ENCODE measurements at places on chromosomes 16 and 17.

- no peak for DNase-seq
Observed at GRCh38 chr16:1572673-1573072, 39.2 kb downstream of the IFT140 start.

GRCh38 chr17:70317421-70317820, 148.1 kb downstream of the KCNJ2 start:
- DNase-seq = no peak

DNA sequence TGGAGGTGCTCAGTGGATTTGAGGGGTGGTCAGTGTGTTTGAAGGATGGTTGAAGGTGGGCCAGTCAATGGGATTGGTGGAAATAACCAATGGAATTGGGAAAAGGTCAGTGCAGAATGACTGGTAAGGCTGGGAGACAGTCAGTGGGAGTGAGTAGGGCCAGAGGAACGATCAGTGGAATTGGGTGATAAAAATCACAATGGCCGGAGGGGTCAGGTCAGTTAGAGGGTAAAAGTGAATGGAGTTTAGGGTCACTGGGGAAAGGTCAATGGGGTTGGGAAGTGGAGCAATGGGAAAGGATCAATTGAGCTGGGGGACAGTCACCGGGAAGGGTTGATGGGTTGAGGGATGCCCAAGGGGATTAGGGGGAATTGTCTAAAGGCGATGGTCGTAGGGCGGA, 11.0 kb upstream of the RAB5C start:
- DNase-seq = no peak

DNA sequence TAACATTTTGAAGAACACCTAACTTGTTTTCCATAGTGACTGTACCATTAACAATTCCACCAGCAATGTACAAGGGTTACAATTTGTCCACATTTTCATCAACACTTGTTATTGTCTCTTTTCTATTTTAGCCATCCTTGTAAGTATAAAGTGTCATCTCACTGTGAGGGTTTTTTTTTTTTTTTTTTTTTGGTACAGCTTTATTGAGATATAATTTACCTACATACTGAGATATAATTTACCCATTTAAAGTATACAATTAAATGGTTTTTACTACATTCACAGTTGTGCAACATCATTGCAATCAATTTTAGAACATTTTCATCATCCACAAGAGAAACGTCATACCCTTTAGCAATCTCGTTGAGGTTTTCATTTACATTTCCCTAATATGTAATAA, 17.9 kb upstream of the TMIGD1 start:
- DNase-seq = no peak

DNA sequence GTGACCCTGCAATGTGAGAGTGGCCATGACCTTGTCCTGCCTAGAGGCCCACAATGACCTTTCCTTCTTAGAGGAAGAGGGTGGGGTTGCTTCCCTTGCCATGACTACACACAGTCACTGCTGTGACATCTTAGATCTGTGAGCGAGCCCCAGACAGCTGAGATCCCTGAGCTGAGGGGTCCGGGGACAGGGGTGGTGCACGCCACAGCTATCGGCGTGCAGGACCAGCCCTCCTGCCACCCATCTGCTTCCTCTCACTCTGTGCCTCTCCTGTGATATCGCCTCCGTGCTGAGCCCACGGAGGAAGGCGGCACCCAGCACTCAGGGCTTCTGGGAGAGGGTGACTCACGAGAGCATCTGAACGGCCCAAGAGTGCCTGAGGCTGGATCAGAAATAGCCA, 35.2 kb downstream of the KIAA0513 start:
- DNase-seq = no peak

- DNase-seq = no peak
Observed at GRCh38 chr17:75487351-75488070, 27.8 kb downstream of the CASKIN2 start.

DNA sequence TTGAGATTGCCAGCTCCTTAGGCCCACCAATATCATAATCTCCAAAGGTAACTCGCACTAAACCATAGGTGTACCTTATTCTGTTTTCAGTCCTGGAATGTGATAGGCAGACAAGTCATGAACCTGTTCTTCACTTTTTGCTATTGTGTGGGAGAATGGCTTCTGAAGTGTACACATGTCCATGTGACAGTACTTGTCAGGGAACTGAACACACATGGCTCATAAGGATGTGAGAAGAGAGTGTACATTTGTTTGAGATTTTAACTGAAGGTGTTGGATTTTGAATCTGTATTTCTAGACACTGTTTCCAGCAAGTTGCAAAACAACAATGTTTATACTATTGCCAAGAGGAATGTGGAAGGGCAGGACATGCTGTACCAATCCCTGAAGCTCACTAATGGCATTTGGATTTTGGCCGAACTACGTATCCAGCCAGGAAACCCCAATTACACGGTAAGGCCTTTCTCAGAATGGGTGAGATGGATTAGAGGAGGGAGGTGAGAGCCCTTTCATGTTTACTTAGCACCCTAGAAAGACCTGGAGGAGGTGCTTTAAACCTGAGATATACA, 14.5 kb upstream of the RASL10B start:
- no peak for DNase-seq

DNA sequence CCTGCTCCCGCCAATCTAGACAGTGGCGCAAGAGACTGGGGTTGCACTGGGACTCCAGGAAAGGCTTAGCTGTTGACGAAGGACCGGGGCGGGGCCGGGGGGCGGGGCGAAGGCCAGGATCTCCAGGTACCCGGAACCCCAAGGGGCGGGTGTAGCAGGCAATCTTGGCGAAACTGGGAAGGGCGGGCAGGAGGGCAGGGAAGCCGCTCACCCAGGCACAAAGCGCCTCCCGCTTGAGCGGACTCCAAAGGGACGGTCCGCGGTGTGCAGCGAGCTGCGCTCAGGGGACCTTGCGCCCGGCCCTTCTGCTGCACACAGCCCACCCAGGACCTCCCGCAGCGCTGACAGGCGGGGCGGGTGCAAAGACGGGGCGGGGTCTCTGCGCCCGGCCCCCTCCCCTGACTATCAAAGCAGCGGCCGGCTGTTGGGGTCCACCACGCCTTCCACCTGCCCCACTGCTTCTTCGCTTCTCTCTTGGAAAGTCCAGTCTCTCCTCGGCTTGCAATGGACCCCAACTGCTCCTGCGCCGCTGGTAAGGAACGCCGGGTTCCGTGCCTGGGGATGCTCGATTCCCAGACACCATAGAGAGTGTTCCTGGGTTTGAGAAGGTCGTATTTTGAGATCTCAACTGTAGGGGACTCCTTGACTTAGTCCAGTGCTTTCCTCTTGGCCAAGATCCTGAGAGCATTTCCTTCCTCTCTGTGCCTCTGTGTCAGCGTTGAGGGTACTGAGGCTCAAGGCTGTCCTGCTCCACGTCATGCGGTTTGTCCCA, at the start of gene MT1F:
Gene MT1F (plus strand): TSS at position 405 of the 772 bp plus-strand sequence. CDS start 100 bp downstream, at position 505.
- DNase-seq = peak; percentile 45

- DNase-seq = no peak
Observed at GRCh38 chr16:27244363-27244755, 24.2 kb downstream of the NSMCE1 start.

DNA sequence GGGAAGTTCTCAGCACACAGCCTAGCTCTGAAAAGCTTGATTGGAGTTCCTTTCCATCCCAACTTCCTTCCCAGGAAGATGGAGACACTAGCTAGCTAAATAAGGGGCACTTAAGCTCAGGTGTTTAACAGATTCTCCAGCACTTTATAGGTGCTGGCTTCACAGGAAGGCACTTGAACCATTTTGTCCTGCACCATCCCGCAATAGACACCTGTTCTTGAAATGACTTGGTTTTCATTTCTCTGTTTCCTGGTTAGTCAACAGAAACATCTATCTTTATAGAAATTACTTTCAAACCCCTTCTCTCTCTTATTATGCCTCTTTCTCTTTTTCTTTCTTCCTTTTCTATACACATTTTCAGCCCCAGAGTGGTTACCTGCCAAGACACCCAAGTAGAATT, 409.9 kb upstream of the ZFHX3 start:
- no peak for DNase-seq

- no peak for DNase-seq
Observed at GRCh38 chr17:63634163-63634562, 11.9 kb downstream of the MAP3K3 start.

- DNase-seq = no peak
Observed at GRCh38 chr17:81200695-81201580, 21.8 kb downstream of the CEP131 start.

DNA sequence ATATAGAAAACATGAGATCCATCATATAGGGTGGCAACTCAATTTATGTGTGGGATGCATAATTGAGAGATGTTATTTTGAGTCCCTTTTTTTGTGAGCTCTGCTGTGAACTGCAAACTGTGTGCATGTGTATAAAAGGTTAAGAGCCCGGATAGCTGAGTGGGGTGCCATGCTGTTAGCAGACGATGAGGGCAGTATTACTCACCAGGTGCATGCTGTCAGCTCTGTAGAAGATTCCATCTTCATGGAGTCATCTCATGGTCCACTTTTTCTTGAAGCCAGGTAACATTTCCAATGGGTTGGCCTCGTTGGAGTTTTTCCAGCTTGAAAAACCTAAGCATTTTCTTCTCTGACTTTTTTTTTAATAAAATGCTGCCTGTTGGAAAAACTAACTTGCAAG, 43.0 kb upstream of the RHBDL3 start:
- DNase-seq = no peak

GRCh38 chr16:28845761-28846079, 428 bp downstream of the TUFM start:
- DNase-seq = no peak

GRCh38 chr16:87747626-87748414, 18.0 kb downstream of the KLHDC4 start:
- DNase-seq = no peak

DNA sequence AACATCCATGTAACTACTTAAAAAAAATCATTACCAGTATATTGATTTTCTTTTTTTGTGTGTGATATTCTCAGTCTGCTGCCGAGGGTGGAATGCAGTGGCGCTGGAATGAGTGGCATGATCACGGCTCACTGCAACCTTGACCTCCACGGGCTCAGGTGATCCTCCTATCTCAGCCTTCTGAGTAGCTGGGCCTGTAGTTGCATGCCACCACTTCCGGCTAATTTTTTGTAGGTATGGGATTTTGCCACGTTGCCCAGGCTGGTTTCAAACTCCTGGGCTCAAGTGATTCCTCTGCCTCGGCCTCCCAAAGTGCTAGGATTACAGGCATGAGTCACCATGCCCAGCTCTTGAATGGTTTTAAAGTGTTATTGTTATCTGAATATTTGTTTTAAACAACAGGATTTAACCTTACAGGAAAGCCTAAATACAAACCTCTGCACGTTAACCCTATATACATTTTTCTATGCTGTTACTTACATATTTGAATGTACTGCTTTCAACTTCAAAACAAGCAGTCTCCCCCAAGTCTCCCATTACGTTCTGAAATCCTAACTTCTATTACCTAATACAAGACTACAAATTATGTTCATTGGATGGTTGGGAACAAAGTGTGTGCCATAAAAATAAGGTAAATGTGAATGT, 61.7 kb downstream of the KPNA2 start:
- no peak for DNase-seq

DNA sequence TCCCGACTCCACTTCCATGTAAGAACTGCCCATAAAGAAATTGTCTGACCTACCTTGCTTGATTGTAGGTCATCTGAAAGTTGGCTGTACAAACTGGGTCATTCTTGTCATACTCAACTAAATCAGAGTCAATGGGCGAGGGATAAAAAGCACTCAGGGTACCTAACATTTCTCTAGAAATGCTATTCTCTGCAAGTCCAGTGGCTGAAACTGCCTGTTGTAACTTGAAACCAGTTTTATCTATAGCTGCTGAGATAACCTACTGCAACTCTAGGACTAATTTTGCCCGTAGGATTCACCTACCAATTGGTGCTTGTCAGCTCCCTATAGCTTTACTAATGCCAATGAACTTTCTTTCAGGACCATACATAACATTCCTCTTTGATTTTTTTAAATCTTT, 100.1 kb upstream of the GRIN2A start:
- no peak for DNase-seq

- DNase-seq = no peak
Observed at GRCh38 chr16:9002042-9002441, 38.3 kb upstream of the USP7 start.

- no peak for DNase-seq
Observed at GRCh38 chr17:69492410-69493071, 78.0 kb downstream of the MAP2K6 start.

DNA sequence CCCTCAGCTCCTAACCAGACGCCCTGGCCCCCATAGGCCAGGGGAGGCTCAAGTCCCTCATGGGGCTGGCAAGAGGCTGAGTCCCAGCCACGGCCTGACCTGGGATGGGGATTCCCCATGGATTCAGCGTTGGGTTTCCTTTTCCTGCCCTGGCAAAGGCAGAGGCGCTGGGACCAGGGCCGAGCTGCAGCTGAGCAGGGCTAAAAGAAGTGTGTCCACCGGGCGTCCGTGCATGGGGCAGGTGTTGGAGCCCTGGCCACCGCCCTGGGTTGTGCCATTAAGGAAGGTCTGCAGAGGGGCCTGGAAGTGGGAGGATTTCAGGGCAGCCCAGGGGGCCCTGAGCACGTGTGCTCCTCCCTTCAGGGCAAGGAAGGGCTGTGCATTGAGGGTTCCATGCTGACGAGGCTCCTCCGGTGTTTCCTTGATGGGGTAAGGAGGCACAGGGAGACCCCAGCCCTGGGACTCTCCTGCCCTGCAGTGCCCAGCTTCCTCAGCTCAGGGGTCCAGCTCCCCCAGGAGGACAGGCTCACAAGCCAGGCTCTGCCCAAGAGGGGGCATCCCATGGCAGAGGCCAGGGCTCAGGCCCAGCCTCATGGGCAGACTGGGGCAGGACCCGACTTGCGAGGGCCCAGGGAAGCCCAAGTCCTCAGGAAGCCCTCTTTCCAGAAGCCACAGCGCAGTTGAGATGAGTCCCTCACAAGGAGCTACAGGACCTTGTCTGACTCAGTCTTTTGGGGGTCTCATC, 10.1 kb downstream of the TBC1D26 start:
- no peak for DNase-seq

- no peak for DNase-seq
Observed at GRCh38 chr16:87329436-87330256, 12.5 kb upstream of the C16orf95 start.

GRCh38 chr17:62057696-62058095, 7.4 kb downstream of the MED13 start:
- no peak for DNase-seq

- no peak for DNase-seq
Observed at GRCh38 chr17:81423698-81424071, 28.4 kb downstream of the BAHCC1 start.

DNA sequence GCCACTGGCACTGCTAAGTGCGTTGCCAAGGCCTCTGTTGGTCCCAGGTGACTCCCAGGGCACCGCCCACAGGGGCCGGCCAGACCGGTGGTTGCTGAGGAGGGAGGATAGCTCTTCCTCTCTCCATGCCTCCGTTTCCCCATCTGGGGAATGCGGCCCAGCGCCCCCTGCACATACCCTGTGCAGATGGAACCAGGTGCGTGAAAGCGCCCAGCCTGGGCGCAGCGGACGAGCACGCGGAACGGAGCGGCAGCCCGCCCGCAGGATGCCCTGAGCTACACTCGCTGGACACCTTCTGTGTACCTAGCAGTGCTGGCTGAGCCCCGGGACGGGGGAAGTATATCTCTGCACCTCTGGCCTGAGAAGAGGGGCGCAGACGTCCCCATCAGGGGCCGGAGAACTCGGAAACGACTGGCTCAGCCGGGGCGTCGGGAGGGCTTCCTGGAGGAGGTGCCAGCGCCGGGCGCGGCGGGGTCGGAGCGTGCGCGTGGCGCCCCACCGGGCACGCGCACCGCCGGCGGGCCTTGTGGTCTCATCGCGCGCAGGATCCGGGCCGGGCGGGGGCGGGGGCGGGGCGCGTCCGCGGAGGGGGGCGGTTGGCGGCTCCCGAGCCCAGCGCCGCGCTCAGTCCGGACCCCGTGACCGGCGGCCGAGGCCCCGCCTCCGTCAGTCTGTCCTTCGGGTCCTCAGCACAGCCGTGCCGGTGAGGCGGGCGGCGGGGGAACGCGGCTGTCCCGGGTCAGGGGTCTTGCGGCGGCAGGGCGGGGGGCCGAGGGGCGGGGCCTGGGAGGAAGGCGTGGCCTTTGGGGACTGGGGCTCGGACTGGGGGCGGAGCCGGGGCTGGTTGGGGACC, at the start of the genes CCDC78 and HAGHL:
Gene CCDC78 (minus strand): TSS at position 6 of the 853 bp plus-strand sequence. CDS start 76 bp downstream, outside the sequence.
Gene HAGHL (plus strand): TSS at position 669 of the 853 bp plus-strand sequence. CDS start 404 bp downstream, outside the sequence.
- no peak for DNase-seq
